ENCODE measurements at places on chromosomes 11 and 22.

DNA sequence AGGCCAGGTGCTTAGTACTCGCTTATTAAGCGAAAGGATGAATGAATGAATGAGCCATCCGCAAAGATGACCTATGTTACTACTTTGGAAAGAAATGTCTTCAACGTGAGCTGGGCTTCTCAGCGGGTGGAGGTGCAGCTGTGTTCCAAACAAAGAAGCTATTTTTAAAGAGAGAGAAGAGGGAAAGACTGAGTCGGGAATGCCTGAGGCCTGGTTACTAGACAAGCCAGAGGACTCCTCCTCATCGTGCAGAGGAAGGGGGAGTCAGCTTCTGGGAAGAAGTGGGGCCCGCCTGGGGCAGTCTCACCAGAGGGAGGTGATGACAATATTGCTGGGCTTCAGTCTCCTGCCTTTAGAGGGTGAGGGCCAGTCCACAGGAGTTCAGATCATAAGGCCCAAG lies 30.4 kb upstream of the CD5 start:
- DNase-seq = no peak

GRCh38 chr22:50190941-50191741 lies 5.4 kb downstream of the TRABD start:
- peak; percentile 36 for DNase-seq

DNA sequence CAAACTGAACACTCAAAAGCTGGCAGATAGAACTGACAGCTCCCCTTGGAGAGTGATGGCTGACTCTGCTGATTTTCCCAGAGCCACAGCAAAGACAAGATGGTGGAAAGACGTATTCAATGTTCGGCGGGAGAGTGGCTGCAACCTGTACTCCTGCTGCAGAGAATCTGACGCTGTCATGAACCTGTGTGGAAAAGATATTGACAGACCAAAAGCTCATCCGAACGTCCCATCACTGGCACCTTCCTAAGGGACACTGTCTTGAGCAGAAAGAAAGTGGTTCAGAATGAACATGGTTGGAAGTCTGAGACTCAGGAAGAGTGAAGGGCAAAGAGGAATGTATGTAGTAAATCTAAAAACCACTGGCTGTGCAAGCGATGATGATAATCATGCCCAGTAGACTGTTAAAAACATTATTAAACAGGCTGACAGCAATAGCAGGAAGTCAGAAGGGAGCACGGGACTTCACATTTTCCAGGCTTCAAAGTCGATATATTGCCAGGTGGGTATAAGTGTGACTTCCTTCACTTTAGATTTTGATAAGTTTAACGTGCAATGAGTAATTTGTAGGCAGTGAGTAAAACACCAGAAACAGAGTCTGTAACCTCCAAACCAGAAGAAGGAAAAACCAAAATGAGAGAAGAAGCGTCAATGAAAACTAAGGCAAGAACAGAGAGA lies 6.2 kb upstream of the IL17REL start:
- DNase-seq = no peak

DNA sequence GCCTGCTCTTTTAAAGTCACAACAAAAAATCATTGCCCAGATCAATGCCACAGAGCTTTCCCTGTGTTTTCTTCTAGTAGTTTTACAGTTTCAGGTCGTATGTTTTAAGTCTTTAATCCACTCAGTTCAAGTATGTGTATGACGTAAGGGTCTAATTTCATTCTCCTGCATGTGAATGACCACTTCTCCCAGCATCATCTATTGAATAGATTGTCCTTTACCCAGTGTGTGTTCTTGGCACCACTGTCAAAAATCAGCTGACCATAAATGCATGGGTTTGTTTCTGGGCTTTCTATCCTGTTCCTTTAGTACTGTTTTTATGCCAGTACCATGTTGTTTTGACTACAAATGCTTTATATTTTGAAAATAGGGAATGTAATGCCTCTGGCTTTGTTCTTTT lies 28.1 kb downstream of the INTS4 start:
- DNase-seq = no peak

- DNase-seq = no peak
Observed at GRCh38 chr11:2468363-2469235, 23.8 kb downstream of the KCNQ1 start.

- no peak for DNase-seq
Observed at GRCh38 chr11:1526785-1527184, 40.2 kb upstream of the MOB2 start.

GRCh38 chr11:112302226-112302868 lies 41.7 kb upstream of the PLET1 start:
- DNase-seq = peak; percentile 24

- no peak for DNase-seq
Observed at GRCh38 chr11:68617925-68618809, 66.2 kb upstream of the GAL start.

GRCh38 chr11:70829134-70829885 lies 423.1 kb downstream of the SHANK2 start:
- DNase-seq = no peak

GRCh38 chr11:63343130-63343529 lies 26.5 kb upstream of the SLC22A9 start:
- no peak for DNase-seq

GRCh38 chr22:24419475-24419850 lies 7.9 kb upstream of the ADORA2A start:
- no peak for DNase-seq
